ENCODE measurements at places on chromosomes 16 and 17. TPM values are rescaled to one million over a fixed set of nuclear protein-coding genes. Genes with fewer than 3 reads are reported as not detected.

Gene FBXO39
- 0.06 TPM for polyA plus RNA-seq

Gene NUPR1
- 11.7 TPM for polyA plus RNA-seq

Gene KRTAP4-3
- not detected for polyA plus RNA-seq

DNA sequence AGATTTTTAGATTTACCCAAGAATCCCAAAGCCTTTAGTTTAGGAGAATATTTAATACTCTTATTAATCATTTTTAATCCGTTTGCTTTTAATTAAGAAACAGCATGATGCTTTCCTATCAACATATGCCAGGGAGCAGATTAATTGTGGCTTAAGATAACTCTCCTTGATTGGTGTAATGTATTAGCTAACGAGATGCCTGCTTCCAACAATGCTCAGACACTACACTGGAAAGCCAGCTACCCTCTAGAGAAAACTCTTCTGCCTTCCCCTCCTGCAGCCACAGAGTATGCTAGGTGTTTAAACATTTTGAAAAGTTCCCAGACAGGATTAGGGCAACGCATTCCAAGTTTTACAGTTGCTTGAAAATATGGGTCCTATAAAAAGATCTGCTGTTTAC lies 142.2 kb downstream of the AATF start:
- DNase-seq = no peak

- DNase-seq = no peak
These were observed 315.1 kb downstream of the SEC14L1 start for GRCh38 chr17:77455891-77456260.

- DNase-seq = peak; percentile 52
These were observed 25.9 kb upstream of the APOH start for GRCh38 chr17:66255112-66255511.

DNA sequence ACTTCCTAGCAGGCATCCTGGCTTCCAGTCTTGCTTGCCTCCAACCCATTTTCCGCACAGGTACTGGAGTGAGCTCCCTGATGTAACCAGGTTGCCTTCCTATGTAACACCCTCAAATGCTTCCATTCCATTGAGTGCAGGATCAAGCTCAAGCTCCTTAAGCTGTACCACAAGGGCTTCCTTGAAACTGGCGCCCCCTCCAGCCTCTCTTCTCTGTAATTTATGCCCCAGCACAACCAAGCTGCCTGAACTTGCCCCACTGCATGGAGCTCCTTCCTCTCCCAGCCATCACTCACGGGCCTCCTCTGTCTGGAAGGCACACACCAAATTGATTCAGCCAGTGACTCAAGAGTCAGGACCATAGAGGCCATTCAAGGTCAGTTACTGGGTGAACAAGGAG lies 234.8 kb upstream of the RPL38 start:
- no peak for DNase-seq

GRCh38 chr17:42985225-42985624 lies 4.9 kb downstream of the RUNDC1 start:
- DNase-seq = no peak

- no peak for DNase-seq
These were observed 36.9 kb upstream of the TRAP1 start for GRCh38 chr16:3754081-3754703.

GRCh38 chr17:855569-855968 lies 73.4 kb downstream of the MRM3 start:
- DNase-seq = no peak

DNA sequence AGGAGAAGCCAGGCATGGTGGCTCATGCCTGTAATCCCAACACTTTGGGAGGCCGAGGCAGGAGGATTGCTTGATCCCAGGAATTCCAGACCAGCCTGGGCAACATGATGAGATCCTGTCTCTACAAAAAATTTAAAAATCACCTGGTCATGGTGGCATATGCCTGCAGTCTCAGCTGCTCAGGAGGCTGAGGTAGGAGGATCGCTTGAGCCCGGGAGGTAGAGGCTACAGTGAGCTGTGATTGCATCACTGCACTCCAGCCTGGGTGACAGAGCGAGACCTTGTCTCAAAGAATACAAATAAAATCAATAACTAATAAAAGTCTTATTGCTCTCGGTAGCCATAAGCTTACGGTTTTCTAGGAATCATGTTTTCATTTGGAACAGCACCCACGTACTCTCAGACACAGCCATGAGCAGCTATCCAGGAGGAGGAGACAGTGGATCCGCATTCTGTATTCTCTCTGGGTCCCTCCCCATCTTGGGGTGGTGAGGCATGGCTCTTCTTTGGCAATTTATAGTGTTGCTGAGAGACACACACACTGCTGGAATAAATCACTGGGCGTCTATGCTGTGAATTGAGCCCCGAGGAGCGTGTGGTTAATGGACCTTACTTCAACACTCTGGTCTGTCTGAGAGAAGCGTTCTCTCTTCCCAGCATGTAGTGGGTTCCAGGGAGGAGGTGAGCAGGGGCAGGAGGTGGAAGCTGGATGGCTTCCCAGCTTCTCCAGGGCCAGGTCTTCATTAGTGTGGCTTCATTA lies 8.5 kb upstream of the ADCY9 start:
- DNase-seq = no peak

- DNase-seq = no peak
These were observed 17.4 kb upstream of the INPP5K start for GRCh38 chr17:1533661-1534325.

Data from renal cortex interstitium (tissue), 15 donors.